Stimulated activated CD8-positive, alpha-beta memory T cell treated with anti-CD3 and anti-CD28 coated beads, Interleukin-15, amount 100 ng/mL, for 4 hours (primary cell): ENCODE measurements at places on chromosomes 7 and 10.

DNA sequence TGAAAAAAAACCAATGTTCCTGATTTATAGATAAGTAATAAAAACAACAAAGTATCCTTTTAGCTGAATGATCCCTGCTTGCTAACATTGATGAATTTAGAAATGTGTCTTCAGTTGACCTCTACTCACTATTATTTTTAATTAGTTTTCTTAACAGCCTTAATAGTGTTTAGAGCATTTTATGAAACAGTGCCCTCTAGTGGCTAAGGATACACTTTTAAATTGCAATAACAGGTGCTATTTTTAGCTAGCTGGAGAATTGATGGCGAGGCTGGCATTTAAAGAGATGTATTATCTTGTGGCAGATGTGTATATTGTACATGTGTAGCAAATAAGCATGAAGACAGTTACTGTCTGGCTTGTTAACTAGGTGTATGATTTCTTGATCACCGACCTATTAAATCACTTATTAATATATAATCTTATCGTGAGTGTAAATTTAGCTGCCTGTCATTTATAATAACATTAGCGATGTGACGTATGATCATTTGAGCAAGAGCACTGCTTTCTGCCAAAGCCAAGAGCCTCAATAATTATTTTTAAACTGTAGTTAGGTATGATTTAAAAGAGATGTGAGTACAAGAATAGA is 451.9 kb downstream of the DPP6 start:
- no peak for DNase-seq

DNA sequence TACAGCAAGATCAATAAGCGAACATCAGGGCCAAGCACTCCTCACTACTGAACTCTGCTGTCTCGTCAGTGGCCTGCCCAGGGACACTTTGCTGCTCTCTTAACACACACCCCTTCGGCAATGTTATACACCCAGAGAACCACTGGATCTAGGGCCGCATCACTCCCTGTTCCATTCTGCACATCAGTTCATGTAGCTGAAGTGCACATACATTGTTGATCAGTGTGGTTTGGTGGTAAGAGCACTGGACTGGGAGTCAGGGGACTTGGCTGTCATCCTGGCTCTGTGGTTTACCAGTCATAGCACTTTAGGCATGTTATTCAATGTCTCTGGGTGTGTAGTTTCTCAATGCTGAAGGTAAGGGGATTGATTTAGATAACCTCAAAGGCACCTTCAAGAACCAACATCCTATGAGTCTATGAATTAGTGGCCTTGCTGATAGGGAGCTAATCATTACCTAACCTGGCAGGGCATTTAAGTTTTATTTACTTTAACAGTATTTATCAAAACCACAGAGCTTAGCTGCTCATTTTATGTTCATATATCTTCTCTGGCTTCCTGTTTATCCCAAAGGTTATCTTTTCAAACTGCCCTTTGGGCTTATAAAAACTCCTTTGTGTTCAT is 24.8 kb downstream of the DUSP5 start:
- no peak for DNase-seq

GRCh38 chr7:159144758-159145489 is at the start of gene VIPR2:
TSS of gene VIPR2 (minus strand) at chr7:159144867. CDS start at chr7:159144771, 96 bp downstream.
- DNase-seq, result no peak

DNA sequence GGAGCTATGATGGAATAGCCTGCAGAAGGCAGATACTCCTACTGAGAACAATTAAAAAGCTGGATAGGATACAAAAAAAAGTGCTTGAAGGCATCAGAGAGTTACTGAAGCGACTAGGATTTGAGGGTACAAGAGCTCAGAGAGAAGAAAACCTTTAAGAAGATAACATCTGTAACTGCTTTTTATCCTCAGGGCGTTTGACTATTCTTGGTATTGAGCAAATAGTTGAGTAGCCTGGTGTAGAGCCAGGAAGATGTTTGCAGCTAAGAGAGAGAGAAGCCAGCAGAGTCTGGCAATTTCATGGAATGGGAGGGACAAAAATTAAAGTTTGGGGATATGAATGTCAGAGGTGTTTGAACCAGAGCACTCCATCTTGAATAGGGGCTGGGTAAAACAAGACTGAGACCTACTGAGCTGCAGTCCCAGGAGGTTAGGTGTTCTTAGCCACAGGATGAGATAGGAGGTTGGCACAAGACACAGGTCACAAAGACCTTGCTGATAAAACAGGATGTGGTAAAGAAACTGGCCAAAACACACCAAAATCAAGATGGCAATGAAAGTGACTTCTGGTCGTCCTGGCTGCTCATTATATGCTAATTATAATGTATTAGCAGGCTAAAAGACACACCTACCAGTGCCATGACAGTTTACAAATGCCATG is 428.8 kb downstream of the SH2D4B start:
- no peak for DNase-seq

GRCh38 chr10:90889636-90890035 is 17.9 kb downstream of the RPP30 start:
- no peak for DNase-seq

GRCh38 chr7:45235905-45236304 is 78.3 kb downstream of the RAMP3 start:
- no peak for DNase-seq

- no peak for DNase-seq
These were observed 767.9 kb downstream of the GRID1 start for GRCh38 chr10:85598646-85599045.
